ENCODE measurements at places on chromosomes 3 and 15.
A peak's percentile ranks its signal among the peaks of the same experiment; 100 is the strongest.

GRCh38 chr15:40266828-40267304 lies 16.0 kb downstream of the ANKRD63 start:
- DNase-seq = no peak

DNA sequence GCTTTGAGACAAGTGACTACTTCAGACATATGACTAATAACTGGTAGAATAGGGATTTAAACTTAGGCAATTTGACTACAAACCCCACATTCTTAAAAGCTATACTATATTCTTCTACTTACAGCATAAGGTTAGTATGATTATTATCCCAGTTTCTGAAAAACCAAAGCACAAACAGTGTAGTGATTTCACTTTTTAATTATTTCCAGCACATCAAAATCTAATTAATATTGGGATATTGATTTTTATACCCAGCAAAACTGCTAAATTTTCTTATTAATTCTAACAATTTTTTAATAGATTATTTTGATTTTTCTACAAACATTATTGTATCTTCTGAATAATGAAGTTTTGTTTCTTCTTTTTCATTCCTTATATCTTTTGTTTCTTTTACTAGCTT lies 16.9 kb downstream of the EHHADH start:
- DNase-seq = no peak

GRCh38 chr15:94327356-94327936 lies 96.1 kb downstream of the MCTP2 start:
- DNase-seq = no peak

GRCh38 chr3:197024881-197025735 lies 4.5 kb downstream of the MELTF start:
- DNase-seq = no peak

- no peak for DNase-seq
Measured at GRCh38 chr3:108951820-108952501, 1.7 kb downstream of the GUCA1C start.

DNA sequence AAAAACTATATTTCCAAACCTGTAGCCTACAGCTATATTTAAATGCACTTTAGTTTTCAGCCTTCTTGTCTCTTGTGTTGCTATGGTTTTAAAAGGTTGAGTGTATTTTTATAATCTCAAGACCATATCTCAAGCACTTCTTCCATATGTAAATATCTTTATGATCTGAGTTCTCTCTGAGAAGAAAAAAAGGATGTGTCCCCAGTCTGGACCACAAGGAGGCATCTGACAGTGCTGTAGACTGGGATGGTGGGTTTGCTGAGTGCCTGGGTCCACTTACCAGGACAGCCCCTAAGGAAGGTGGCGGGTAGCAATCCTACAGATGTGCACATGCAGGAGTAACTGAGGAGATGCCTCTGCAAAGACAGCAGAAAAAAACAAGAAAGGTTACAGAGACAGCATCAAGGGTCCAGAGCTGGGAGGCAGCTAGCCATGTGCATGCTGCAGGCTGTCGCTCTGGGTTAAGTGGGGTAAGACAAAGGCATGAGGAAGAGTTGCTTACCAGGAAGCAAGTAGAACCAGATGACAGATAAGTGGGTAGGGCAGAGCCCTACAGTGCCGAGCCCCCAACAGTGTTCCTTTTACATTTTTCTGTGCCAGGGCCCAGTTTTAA lies 70.6 kb upstream of the SNRK start:
- no peak for DNase-seq

DNA sequence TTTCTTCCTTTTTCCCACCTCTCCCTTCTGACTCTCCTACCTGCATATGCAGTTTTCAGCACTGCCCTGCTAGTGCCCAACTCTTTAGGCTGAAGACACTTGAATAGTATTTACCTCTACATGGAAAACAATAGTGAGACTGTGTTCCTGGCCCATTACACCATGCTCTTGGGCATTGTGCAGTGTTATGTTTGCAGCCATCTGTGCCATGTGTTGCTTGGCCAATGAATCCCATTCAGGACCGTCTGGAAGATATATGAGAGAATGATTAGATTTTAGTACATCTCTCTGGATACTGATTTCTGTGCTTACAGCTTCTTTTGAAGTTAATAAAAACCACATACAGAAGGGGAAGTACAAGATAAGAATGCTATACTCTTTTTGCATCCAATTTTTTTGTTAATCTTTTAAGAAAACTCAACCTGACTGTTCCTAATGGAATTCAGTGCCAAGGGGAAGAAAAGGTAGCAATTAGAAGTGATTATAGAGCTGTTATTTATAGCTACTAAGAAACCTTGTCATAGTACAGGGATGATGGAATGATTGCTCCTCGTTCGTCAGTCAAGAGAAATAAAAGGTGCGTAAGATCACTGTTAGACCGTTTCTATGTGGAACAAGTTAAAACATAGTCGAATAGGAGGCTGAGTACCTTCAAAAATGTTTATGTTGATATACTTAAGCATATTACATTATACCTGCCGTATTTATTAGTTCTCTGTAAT lies 58.9 kb downstream of the TMEM41A start:
- no peak for DNase-seq

- DNase-seq = no peak
Measured at GRCh38 chr3:72630969-72631344, 217.3 kb downstream of the SHQ1 start.

DNA sequence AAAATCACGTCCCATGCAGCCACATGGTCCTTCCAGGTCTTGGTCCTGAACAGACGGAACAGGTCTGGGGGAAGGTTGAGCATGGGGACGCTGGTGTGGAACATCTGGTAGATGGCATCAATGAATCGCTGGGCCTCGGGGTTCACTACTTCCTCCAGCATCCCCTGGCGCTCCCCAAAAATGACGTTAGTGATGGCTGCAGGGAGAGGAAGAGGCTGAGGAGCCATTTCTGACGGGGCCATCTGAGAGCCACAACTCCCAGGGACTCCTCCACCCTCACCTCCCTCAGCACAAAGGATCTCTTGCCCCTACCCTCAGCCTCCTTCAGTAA lies 23.7 kb downstream of the CYP11A1 start:
- no peak for DNase-seq

- DNase-seq = no peak
Measured at GRCh38 chr3:30698549-30698948, 92.1 kb downstream of the TGFBR2 start.

GRCh38 chr3:43854916-43855315 lies 164.2 kb downstream of the ABHD5 start:
- DNase-seq = no peak

- DNase-seq = no peak
Measured at GRCh38 chr3:69371816-69372215, 14.1 kb downstream of the FRMD4B start.

DNA sequence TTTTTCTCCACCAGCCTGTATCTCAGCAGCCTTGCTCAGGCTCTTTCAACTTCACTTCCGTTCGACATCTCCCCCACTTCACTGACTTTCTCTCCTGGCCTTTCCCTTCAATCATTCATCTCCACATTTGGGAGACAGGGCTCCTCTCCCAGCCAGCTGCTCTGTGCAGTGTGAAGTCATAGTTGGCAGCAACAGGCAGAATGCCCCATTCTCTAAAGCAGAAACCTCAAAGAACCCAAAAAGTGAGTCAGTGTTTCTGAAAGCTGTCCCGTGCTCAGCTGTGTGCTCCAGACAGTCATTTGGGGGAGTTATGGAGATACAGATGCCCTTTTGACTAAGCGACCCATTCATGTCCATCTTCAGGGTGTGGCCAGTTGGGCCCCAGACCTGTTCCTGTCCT lies 54.3 kb downstream of the NTRK3 start:
- DNase-seq = no peak

DNA sequence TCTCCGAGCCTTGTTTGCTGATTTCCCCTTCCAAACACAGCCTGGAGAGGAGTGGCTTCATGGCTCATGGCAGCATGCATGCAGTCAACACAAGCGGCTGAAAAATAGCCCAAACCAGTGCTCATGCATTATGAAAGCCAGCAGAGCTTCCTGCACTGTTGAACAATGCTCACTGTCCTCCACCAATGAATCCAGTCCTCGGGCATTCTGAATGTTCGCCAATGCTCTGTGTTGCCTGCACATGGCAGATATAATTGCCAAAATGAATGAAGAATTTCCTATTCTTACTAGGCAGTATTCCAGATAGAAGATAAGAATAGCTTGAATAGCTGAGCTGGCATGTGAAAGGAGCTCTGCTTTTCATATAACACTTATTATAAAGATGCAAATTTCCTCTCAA lies 252.7 kb downstream of the ROBO1 start:
- no peak for DNase-seq

DNA sequence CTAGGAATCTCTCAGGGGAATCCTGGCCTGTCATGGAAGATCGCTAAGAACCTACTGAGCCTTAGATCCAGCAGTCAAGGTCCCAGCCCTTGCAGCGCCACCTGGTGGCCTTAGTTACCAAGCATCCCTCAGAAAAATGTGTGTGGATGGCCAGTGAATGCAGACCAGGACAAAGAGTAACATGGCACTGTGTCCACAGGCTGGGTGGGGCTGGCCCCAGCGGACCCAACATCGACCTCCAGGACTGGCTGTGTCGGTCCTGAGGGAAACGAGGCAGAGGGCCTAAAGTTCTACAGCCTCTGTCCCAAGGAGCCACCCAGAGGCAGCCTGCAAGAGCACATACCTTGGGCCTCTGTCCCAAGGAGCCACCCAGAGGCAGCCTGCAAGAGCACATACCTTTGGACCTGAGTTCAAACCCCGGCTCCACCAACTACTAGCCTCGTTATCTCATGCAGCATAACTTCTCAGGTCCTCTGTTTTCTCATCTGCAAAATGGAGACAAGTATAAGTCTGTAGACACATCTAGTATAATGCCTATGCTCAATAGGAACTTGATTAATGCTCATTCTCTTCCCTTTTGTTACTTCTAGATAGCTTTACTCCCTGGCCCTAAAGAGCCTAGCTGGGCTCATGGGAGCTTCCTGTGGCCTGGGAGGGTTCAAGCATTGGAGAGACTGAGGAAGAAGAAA lies 57.5 kb upstream of the HERC1 start:
- peak; percentile 63 for DNase-seq

DNA sequence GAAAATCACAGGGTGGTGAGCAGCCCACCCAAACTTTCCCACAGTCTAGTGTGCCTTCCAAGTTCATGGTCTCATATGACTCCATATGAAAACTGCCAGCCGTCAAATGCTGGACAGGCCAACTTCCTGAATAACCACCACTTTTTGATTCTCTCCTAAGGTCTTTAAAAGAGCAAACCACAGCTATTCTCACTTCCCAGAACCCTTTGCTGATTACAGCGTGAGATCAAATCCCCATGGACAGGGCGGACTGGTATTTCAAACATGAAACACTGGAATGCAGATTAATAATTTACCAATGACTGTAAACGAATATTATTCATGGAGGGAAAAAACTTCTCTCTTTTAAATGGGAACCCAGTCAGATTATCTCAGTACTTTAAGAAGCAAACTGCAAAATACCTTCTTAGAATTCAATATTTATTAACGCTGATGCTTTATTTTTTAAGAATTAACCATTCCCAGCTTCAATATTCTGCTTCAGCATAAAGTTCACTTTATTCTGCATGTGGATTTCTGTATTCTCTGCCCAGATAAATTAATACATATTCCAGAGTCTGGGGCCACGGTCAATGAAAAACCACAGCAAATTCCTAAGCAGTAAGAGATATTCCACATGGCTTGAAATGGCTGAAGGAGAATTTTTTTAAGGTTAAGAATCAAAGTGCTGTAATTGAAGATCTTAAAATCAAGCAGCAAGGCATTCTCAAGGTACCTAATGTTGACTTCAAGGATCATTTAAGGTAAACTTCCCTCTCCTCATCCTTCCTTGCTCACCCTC lies 42.9 kb downstream of the MYO1E start:
- DNase-seq = no peak

DNA sequence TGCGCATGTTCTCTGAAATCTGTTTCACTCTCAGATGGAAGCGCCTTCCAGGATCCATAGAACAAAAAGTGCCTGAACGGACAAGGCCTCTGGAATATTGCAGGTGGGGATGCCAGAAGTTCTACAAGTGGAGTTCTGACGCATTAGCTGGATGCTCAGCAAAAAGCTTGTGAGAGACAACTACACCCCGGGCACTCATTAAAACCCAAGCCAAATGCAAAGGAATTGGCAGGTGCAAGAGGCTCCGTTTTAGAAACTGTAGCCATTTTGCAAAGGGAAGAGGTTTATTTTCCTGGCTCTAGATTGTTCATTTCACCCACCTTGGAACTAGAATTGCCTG lies 35.2 kb upstream of the SLC24A5 start:
- no peak for DNase-seq

DNA sequence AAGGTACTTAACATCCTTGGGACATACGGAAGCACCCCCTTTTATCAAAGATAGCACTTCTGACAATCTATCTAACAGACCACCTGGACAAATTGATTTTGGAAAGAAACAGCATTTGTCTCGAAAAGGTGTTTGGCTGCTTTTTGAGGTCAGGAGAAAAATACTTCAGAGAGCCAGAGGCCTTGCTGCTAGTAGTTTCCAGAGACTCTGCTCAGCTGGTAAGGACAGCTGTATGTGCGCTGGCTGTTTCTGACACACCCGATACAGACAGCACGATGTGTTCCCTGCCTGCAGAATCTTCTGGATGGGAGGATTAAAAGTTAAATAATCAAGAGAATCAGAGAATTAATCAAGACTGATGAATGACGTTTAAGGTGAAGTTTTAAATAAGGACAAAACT lies 15.6 kb upstream of the GYG1 start:
- DNase-seq = no peak

- no peak for DNase-seq
Measured at GRCh38 chr3:100032243-100032642, 82.1 kb downstream of the FILIP1L start.

DNA sequence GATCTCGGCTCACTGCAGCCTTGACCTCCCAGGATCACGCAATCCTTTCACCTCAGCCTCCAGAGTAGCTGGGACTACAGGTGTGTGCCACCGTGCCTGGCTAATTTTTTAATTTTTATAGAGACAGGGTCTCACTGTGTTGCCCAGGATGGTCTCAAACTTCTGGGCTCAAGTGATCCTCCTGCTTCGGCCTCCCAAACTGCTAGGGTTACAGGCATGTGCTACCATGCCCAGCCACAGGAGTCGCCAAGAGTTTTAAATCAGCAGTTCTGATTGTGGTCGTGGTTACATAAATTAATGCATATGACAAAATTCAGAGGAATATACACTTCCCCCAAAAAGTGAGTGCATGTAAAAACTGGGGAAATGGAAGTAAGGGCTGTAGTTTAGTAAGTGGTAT lies 32.9 kb downstream of the MEGF11 start:
- no peak for DNase-seq

DNA sequence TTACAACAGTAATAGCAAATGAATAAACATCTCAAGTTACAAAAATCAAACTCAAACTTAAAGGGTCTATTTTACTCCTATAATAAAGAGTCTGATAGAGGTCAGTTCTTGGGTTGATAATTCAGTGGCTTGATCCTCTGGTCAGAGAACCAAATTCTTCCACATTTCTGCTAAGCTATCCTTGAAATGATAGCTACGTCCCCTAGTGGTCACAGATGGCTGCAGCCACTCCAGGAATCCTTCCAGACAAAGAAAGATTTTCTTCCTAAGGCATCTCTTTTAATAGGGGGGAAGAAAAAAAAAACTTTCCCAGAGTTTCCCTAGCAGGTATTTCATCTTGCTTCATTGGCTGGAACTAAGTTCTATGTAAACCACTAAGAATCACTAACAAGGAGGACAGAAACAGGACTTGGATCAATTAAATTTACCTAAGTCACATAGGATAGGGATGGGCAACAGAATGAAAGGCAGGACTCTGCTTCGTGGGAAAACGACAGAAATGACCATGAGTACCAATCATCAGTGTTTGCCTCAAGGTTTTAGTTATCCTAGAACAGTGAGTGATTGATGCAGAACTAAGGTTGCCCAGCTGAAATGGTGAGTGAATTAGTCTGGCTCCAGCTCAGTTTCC lies 160.7 kb downstream of the STAC start:
- DNase-seq = no peak

- no peak for DNase-seq
Measured at GRCh38 chr15:54374184-54374952, 396.1 kb downstream of the UNC13C start.

- no peak for DNase-seq
Measured at GRCh38 chr3:128970740-128971047, 23.2 kb downstream of the CFAP92 start.
